AG20443 (cell line): ENCODE measurements at places on chromosomes 1 and 21.

GRCh38 chr21:38820471-38821239 lies 14.9 kb downstream of the ETS2 start:
- DNase-seq, result no peak

DNA sequence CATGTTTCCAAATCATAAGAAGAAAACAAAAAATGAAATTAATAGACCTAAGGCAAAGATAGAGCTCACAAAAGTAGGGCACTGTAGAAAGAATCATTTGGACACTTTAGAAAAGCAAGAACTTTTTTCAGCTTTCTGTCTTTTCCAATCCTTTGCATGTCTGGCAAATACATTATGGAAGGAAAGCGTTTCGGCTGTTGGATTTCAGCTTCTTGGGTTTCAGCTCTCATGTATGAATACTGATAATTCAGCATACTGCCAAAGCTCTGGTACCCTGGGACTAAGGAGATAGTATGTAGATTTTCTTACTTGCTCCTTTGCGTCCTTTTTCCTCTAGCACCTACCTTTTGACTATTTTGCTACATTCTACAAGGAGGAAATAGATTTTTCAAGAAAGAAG lies 375.9 kb downstream of the BRINP3 start:
- DNase-seq, result no peak

DNA sequence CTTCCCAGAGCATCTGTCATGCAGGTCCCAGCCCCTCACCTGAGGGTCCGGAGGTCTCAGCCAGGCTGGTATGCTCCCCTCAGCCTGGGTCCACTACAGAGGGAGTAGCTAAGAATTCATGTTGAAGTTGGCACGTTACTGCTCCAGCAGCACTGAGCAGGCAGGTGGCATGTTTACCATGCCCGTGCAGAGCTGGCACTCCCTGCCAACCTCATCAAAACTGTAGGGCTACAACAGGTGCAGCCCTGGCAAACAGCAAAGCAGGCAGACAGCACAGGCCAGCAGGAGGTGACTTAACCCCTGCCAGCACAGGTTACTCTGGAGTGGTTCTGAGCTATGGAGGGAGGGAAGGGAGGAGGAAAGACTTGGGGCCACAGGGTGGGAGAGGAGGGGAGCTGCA lies 46.4 kb downstream of the NUAK2 start:
- DNase-seq, result no peak

DNA sequence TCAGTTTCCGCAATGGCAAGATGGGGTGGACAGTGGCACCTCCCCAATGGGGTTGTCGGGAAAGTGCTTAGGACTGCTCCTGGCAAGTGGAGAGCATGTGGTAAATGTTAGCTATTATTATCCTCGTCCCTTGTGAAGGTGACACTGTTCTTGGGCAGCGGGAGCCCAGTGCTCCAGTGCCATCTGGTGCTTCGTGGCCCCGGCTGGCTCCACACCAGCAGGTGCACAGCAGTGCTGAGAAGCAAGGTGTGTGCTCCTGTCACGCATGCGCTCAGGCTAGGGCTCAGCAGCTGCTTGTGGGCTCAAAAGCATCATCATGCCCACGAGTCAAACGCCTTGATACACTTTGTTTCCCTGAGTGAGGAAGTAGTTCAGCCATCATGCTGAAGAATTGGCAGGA lies 24.9 kb upstream of the KCNC4 start:
- no peak for DNase-seq

DNA sequence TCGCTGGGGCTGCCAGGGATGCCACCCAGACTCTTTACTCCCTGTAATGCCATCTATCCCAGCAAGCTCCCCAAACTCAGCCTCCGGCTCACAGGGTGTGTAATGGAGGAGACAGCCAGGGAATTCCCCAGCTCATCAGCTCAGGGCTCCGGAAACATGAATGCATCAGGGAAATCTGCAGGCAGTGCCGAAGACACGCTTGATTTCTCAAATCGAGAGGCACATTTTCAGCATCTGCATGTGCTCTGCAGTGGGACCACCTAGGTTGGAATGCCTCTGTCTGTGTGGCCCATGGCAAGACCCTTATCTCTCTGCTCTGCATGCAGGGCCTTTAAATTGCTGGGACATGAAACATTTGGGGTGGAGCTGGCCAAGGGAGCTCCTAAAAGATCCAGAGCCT lies 170.1 kb downstream of the TRABD2B start:
- no peak for DNase-seq

DNA sequence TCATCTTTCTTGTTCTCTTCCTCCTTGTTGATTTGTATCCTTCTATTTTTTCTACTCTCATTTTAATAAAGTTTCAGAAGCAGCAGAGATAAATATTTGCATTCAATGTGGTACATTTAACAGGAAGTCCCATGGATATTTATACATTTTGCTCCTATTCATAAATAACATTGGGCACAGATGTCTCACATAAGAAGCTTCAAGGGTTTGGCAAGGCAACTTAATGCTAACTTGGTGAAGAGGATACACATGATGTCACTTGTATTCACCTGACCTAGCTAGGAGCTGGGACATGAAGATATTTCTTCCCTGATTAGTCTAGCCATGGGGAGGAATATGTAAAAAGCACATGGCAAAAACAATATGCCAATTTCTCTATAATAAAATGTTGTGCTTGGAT lies 65.1 kb upstream of the DUSP10 start:
- DNase-seq, result no peak

DNA sequence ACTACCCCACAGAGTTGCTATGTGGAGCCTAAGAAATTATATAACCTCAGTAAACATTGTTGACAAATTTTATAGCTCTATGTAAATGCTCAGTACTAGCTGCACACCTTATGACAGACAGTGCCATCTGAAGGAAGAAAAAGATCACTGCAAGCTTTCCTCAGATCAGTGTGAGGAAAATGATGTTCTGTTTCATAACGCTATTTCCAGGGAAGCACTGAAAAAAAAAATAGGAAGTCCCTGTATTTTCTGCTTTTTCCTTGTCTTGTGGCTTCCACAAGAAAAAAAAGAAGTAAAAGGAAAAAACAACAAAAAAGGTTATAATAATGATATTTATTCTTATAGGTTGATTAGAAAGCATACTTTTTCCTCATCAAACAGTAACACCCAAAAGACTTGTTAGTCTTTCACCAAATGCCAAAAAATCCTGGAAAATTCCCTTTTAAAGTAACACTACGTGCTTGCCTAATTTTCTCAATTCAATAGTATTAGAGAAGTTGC lies 23.2 kb downstream of the LYST start:
- DNase-seq, result peak; percentile 49

DNA sequence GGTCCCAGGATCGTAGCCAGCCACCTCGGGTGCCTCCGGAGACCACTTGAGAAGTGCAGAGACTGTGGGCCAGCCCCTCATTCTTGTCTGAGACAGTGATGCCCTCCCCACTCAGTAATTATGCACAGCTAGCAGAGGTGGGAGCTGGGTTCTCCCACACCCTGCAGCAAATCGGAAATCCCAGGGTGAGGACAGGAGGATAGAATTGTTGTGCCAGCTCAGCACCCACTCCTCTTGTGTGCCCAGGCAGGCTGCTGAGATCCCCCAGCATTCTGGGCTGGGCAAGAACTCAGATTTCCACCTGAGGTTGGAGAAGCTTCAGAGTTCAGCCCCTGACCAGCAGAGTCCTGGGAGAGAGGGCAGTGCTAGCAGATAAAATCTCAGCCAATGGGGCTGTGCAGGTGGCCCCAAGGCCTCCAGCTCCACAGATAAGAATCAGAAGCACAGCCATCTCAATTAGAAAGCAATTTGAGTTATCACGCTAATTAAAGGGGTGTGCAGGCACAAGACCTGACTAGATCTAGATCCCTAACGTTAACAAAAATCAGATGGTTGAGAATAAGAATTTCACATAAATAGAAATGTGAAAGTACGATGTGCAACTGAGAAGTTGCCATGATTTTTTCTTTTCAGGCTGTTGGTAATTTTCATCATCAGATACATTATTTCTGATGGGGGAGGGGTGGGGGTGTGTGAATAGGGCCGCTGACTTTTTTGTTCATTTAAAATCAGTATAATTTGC lies 45.5 kb upstream of the IRF2BP2 start:
- no peak for DNase-seq

- DNase-seq, result no peak
These were observed 150.7 kb downstream of the DSCAM start for GRCh38 chr21:40696246-40696645.

GRCh38 chr1:52534928-52535764 lies 17.7 kb downstream of the TUT4 start:
- DNase-seq, result peak; percentile 26

DNA sequence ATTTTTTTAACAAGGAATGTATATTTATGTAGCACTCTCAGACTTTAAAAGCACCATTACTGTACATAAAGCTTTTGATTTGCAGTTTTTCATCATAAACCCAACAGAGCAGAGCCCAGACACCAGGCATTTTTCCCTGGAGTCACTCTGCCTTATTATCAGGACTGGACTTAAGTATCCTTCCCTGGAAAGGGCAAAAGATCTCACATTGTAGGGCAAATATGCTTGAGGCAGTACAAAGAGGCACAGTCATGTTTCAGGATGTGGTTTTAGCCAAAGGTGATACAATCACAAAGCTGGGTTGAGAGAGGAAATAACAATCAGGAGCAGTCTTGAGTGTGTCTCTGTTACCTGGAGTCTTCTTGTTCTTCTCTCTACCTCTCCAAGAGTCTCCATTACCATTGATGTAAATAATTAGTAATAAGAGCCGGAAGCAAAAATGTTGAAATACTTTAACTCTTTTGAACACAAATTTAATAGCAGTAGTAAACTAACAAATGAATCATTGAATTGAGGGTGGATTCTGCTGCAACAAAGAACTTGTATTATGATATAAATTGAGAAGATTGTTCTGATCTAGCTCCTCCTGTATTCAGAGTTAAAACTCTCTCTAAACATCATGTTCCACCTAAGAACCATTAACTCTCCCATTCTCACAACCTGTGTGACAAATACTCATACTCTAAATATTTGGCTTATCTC lies 160.5 kb downstream of the LTN1 start:
- no peak for DNase-seq

DNA sequence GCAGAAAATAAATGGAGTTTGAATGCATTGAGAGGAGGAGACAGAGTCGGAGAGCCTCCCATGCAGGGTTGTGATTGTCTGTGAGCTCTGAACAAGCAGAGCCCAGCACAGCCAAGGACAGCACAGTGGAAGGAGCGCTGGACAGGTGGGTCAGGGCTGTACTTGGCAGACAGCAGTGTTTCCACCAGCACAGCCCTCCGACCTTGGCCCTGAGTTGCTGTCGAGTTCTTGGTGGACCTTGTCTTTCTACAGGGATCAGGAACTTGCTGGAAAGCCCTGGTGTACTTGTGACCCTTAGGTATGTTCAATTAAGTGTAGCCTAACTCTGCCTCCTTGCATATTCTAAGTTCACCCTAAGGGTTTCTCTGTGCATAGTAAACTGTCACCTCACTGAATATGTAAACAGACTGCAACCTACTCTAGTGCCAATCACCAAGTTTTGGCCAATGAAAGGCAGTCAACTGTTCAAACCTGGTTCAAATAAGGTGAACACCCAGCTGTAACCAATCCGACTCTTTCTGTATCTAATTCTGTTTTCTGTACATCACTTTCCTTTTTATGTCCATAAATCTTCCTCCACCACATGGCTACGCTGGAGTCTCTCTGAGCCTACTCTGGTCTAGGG lies 86.6 kb upstream of the SLC25A33 start:
- no peak for DNase-seq

DNA sequence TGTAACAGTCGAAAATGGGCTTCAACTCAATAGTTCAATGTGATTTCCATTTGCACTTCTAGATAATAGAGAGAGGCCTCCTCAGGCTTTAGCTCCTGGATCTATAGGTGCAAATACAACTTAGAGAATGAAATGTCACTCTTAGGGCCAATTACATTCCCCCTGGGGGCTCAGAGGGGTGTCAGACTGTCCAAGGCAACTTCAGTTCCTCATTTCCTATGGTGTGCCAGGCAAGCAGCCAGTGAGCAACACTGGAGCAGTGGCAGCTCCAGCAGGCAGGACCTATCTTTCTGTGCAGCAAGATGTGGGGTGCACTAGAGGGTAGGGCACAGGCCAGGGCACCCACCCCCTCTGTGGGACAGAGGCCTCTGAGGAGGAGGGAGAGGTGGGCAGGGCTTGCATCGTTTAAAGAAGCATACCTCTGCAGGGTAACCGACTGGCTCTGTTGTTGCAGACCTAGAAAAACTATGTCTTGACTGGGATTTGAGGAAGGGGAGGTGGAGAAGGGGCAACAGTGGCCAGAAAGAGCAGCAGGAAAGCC lies 97.3 kb downstream of the SUSD4 start:
- DNase-seq, result no peak

GRCh38 chr1:19327736-19328135 lies 15.6 kb downstream of the SLC66A1 start:
- no peak for DNase-seq

- no peak for DNase-seq
These were observed 1.4 kb upstream of the MT1HL1 start for GRCh38 chr1:237005674-237006073.

DNA sequence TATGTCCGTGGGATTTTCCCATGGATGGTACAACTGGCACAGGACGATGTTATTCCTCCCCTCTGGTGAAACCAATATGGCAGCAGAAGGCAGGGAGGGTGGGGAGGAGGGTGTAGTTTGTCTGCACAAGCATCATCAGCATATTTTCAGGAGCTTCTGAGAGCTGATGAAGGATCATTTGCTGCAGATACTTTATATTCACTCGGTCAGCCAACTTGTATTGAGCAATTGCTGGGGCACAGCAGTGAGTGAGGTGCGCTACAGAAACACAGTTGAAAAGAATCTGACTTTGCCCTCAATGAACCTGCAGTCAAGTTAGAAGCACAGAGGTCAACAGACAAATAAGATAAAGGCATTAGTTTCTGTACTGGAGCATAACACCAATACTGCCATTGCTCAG lies 13.0 kb downstream of the PKP1 start:
- no peak for DNase-seq

GRCh38 chr1:59484096-59484495 lies 187.2 kb downstream of the FGGY start:
- peak; percentile 82 for DNase-seq

DNA sequence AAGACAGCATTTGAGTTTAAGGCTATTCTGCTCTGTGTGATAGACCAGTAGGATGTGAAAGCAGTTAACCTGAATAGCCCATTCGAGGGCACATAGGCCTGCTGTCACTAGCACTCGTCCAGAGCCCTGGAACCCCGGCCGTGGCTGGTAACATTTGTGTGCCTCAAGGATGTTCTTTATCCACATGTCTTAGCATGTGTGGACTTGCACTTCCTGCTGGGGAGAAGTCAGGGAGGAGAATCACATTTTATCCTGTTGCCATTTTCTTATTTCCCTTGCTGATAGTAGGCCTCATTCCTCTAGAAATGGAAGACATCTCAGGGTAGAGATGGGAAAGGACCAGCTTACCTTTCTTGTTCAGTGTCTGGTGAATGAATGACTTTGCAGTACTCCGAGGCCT lies 54.7 kb downstream of the VPS13D start:
- DNase-seq, result no peak

DNA sequence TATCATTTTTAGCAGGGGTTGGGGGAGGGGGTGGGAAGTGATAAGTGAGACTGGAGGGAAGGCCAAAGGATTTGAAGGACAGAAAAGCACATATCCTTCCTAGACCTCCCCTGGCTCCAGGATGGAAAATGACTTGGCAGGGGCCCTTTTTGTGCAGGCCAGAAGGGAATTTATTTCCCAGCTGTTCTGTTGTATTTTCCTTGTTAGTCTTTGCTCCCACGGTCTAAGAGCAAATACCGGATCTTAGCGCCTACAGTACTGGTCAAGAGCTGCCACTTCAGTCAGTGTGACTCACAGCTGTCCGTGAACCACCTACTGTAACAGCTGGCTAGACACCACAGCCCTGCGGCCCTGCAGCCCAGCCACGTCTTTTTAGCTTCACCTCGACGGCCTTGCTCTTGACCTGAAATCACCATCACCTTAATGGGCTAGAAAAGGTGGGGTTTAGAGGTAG lies 51.0 kb upstream of the ERRFI1 start:
- peak; percentile 85 for DNase-seq

GRCh38 chr1:55150880-55151588 lies 64.1 kb downstream of the USP24 start:
- DNase-seq, result no peak
